ENCODE measurements at places on chromosomes 11 and 22. TPM values are rescaled to one million over a fixed set of nuclear protein-coding genes. Genes with fewer than 3 reads are reported as not detected.

GRCh38 chr11:123654566-123655081 lies at the start of gene SCN3B:
Gene SCN3B, minus strand, starts transcription at chr11:123654624. Its CDS starts 823 bp downstream, at chr11:123653801.
- H3K27me3 ChIP-seq: peaks cover 25% of the 10 kb centered on the region
- no peak within 1 kb of the TSS for H3K27ac ChIP-seq
- DNase-seq: no peak
- H3K4me3 ChIP-seq: peak within 1 kb of the TSS; percentile 25

DNA sequence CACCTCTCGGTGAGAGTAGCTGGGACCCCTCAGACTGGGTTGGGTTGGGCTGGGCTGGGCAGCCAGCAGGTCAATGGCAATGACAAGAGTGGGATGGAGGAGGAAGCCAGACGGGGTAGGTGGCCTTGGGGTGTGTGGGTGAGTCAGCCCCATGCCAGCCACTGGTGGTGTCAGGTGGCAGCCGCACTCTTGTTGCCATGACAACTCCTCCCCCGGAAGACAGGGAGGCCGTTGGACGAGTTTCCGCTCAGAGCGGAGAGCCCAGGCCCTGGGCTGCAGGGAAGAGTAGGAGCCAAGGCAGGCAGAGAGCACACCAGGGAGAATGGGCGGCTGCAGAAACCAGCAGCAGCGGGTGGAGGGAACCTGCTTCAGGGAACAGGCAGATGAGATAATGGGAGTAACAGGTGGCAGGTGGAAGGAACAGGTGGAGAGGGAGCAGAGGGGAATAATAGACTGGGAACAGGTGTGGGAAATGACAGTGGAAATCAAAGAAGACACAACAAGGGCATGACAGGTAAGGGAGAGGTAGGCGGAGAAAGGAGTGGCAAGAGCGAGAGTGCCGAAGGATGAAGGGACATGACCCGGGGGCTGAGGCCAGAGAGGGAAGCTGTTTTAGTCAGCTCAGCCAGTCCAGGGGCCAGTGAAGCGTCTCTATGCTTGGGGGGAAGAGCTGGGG lies 8.7 kb downstream of the SPTBN2 start:
- no peak overlapping the region for H3K4me3 ChIP-seq
- DNase-seq: no peak
- peaks cover 3% of the 10 kb centered on the region for H3K27me3 ChIP-seq

DNA sequence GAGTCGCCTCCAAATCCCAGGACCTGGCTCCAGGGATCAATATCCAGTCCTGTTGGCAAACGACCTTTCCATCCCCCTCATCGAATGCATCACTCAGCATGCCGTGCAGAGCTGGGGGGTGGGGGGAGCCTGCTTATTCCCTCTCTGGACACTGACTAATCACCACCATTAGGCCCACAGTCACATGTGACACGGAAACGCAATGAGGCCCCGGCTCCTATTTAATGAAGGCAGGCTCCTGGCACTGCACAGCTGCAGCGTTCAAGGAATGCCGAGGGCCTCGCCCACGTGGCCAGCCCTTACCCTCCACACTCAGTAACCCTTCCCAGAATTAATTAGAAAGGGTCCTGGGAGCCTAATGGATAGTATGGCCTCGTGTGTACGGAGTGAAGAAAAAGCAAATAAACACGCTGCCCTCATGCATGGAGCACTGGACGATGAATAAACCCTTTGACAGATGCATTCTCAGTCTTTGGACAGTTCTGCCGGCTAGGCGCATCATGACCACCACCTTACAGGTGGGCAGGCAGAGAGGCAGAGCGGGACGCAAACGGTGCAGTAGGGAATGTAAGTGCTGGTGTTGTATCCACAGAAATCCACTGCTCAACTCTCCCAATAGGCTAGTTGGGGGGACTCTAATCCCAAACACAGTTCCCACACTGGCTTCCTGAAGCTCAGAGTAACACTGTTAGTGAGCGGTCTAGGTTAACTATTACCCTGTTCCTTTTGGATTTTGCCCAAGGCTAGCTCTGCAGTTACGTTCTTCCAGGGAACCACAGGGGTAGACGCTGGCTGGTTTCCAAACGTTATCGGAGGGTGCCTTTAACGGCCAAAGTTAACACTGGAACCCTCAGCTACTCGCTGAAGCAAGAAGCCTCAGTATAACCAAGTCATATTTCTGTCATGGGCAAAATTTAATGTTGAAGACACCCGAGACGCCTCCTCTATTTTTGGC lies 490.1 kb downstream of the OPCML start:
- no peaks in the 10 kb centered on the region for H3K27me3 ChIP-seq
- no peak overlapping the region for H3K27ac ChIP-seq
- no peak overlapping the region for H3K4me3 ChIP-seq
- no peak for DNase-seq

Gene PDGFB
- 0.31 TPM for total RNA-seq

- H3K27ac ChIP-seq: no peak overlapping the region
- DNase-seq: peak; percentile 87
- H3K27me3 ChIP-seq: no peaks in the 10 kb centered on the region
- no peaks in the 10 kb centered on the region for H3K36me3 ChIP-seq
- peaks cover 15% of the 10 kb centered on the region for H3K4me1 ChIP-seq
These were observed 19.5 kb downstream of the IL17REL start for GRCh38 chr22:49992921-49993648.

- no peak for DNase-seq
- H3K27ac ChIP-seq: no peak overlapping the region
- H3K4me1 ChIP-seq: no peaks in the 10 kb centered on the region
- H3K4me3 ChIP-seq: no peak overlapping the region
- no peaks in the 10 kb centered on the region for H3K36me3 ChIP-seq
These were observed 335.7 kb upstream of the MPPED2 start for GRCh38 chr11:30921811-30922210.

GRCh38 chr11:67178421-67178820 lies 59.4 kb downstream of the KDM2A start:
- no peaks in the 10 kb centered on the region for H3K27me3 ChIP-seq
- H3K4me1 ChIP-seq: no peaks in the 10 kb centered on the region
- no peak for DNase-seq
- peaks cover 39% of the 10 kb centered on the region for H3K36me3 ChIP-seq
- no peak overlapping the region for H3K27ac ChIP-seq
- no peak overlapping the region for H3K4me3 ChIP-seq

GRCh38 chr11:111539426-111540113 lies 950 bp upstream of the LAYN start:
- no peaks in the 10 kb centered on the region for H3K36me3 ChIP-seq
- no peak for DNase-seq
- H3K27ac ChIP-seq: no peak overlapping the region
- H3K4me3 ChIP-seq: no peak overlapping the region
- peaks cover 30% of the 10 kb centered on the region for H3K27me3 ChIP-seq

Gene SLC25A18
- not detected for total RNA-seq

Gene C11orf16
- total RNA-seq: not detected

- no peaks in the 10 kb centered on the region for H3K36me3 ChIP-seq
- no peak for DNase-seq
- H3K4me3 ChIP-seq: no peak overlapping the region
- no peak overlapping the region for H3K27ac ChIP-seq
- no peaks in the 10 kb centered on the region for H3K27me3 ChIP-seq
- H3K4me1 ChIP-seq: no peaks in the 10 kb centered on the region
These were observed 80.1 kb downstream of the PACS1 start for GRCh38 chr11:66150140-66150539.

DNA sequence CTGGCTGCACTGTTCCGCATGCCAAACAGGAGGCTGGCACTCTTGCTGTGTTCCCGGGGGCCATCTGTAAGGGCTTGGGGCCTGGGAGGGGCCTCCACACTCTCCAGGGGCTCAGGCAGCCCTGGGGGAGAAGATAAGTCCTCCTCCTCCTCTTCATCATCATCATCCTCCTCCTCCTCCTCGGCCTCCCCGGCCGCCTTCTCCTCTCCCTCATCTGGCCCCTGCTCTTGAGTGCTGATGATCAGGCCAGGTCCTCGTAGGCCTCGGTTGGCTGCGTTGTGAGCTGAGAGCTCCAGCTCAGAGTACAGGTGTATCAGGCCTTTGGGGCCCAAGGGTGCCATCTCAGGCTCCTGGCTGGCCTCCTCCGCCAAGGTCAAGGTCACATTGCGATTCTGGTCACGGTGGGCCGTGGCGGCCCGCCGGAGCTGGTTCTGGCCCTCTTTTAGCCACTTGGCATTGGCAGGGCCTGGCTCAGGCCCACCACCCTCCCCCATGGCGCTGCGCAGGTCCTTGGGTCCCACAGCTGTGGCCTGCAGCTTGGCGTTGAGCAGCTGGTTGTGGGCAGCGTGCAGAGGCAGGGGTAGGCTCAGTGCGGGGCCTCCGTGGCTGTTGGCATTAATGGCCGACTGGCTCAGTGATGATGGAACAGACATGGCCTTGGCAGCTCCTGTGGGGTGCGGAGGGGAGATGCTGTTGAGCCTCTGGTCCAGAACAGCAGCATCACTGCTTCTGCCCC lies 8.0 kb downstream of the APBB1 start:
- no peak for DNase-seq
- H3K27ac ChIP-seq: no peak overlapping the region
- peaks cover 12% of the 10 kb centered on the region for H3K36me3 ChIP-seq
- peaks cover 19% of the 10 kb centered on the region for H3K4me1 ChIP-seq
- no peak overlapping the region for H3K4me3 ChIP-seq

Gene BEST1
- 0.32 TPM for total RNA-seq
